ENCODE measurements at places on chromosomes 2 and 18.

DNA sequence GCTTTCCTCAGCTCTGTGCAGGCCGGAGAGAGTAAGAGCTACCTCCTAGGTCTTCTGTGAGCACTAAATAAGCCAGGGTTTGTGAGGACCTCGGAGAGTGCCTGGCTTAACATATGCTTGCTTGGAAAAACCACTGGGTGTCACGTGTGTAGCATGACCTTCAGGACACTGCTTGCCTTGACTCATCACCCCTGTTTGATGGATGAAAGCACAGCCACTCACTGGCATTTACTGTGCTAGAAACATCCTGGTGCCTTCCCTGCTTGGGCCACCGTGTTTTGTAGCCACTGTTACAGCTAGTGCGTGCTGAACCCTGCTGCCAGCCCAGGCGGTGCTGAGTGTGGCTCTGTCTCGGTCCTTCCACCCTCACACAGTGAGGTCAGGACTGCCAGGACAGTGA is 34.8 kb upstream of the ITM2C start:
- DNase-seq = no peak

- no peak for DNase-seq
Observed at GRCh38 chr18:13573750-13574149, 152.6 kb downstream of the FAM210A start.

- no peak for DNase-seq
Observed at GRCh38 chr18:32037616-32038015, 19.0 kb downstream of the RNF125 start.

- no peak for DNase-seq
Observed at GRCh38 chr18:77772177-77772576, 522.5 kb downstream of the GALR1 start.

DNA sequence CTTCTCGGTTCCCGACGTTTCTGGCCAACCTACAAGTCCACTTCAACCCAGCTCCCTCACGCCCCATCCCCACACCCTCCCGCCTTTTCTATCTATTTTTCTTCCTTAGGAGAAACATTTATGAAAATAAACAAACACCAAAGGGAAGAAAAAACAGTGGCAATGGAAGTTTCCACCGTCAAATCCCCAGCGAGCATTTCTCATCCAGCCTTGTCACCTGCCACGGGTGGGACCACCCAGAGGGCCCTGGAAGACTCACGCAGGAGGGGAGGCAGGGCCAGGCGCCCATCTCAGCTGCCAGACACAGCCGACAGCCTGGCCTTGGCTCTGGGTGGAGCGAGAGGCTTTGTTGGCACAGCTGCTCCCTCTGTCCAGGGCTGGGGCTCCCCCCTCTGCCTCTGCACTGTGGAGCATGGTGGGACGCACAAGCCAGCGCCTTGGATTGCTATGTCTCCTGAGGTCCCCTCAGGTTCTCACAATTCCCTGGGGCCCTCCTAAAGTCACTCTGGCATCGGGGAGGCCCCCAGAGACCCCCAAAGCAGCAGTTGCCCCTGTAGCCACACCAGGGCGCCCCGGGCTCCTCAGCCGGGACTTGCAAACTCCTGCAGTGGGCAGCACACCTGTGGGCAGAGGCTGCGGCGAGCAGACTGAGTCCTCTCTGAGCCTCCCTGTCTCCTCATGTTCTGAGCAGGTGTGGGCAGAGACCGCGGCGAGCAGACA is 395.7 kb upstream of the SALL3 start:
- no peak for DNase-seq

DNA sequence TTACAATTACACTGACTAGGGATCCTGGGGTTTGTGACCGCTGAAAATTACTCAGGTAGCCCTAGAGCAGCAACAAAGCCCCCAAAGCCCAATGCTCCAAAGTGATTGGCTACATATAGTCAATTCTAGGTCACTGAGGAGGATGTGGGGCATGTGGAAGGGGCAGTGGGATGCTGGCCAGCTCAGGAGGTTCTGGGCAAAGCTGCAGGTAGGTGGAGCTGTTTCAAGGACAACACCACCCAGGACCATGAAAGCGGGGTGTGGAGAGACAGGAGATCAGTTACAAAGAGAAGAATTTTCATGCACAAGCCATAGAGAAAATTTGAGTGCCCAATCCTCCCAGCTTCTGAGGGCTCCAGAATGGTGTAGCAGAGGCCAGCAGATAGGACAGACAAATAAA is 75.0 kb upstream of the CCDC85A start:
- DNase-seq = no peak

GRCh38 chr2:201419057-201419635 is 32.1 kb downstream of the TRAK2 start:
- DNase-seq = no peak

GRCh38 chr18:55587418-55588110 is 428 bp downstream of the TCF4 start:
- no peak for DNase-seq

DNA sequence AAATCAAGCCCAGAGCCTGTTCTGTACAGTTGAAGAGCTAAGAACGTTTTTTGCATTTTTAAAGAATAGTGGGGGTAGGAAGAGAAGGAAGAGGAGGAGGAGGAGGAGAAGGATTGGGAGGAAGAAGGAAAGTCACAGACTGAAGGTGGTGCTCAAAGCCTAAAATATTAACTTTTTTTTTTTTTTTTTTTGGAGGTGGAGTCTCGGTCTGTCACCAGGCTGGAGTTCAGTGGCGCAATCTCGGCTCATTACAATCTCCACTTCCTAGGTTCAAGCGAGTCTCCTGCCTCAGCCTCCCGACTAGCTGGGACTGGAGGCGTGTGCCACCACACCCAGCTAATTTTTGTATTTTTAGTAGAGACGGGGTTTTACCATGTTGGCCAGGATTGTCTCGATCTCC is 18.3 kb upstream of the KLHL29 start:
- DNase-seq = no peak

GRCh38 chr18:75694292-75694691 is 266.8 kb upstream of the SMIM21 start:
- DNase-seq = no peak

- no peak for DNase-seq
Observed at GRCh38 chr2:113138428-113139322, 11.3 kb downstream of the IL1RN start.

DNA sequence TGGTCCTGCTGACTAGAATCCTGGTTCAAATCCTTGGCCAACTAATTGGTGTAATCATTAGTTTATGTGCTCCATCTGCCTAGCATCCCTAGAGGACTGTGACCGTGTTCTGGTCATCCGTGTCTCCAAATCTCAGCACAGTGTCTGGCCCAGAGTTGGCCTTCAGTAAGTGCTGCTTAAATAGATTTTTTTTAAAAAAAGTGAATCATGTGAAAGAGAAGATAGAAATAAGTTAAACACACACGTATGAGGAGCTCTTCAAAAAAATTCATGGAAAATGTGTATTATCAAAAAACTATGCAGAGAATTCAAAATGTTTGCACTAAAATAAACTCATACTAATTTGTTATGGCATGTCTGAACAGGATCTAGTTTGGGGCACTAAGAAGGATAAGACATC is 129.3 kb upstream of the TLK1 start:
- no peak for DNase-seq

- DNase-seq = no peak
Observed at GRCh38 chr18:40413160-40413559, 1541.9 kb upstream of the PIK3C3 start.

DNA sequence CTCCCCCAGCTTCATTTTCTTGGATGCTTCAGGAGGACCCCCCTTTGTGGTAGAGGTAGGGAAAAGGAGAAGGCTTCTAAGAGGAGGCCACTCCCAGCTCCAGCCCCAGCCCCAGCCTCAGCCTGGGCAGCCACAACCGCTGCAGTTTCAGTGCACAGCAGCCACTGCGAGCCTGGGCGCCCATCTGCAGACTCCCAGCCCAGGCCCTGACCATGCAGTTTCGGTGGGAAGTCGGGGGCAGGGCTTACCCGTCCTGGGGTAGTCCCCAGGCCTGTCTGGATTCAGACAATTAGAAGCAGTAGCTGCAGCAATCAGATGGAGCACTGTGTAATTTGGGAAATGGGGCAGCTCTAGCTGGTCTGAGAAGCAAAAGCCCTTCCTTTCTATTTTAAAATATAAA is 28.6 kb downstream of the ITM2C start:
- DNase-seq = no peak

GRCh38 chr18:40258311-40258710 is 1696.7 kb upstream of the PIK3C3 start:
- no peak for DNase-seq

DNA sequence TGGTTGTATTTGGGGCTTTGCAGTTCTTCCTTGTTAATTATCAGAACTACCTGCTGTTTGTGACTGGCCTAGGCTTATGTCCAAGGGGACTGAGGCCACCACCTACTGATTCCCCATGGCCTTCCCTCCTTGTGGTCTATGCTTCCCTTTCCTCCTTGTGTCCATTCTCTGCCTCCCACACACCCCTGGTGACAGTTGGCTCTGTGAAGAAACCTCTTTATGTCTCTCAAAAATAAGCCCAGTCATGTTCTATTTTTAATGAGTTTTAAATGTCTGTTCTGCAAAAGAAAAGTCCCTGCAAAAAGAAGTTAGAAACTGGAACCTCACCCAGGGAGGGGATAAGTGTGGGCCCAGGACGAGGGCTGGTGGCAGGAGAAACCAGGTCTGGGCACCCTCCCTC is 105.0 kb downstream of the SMC6 start:
- DNase-seq = no peak

- no peak for DNase-seq
Observed at GRCh38 chr2:111025288-111025687, 95.4 kb upstream of the BCL2L11 start.

DNA sequence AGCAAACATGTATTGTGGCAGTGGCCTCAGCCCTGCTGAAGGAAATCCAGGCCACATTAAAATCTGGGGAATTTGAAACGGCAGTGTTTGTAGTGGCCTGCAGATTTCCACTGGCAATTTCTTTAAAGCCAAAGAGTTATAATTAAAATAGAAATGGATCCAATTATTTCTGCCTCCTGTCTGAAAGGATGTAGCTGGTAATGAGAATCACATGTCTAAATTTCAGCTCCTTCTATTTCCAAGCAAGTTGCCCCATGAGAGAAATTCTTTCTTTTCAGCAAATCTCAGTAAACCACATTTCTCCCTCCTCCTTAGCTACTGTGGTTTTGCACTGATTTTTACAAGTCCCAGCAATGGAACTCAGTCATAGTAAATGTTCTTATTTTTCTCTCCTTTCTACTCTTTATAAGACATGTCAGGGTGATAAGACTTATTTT is 55.4 kb upstream of the ZNF396 start:
- DNase-seq = no peak

Data from activated CD8-positive, alpha-beta memory T cell treated with anti-CD3 and anti-CD28 coated beads for 1 hour (primary cell).